ENCODE measurements at places on chromosomes 4 and X.
A peak's percentile ranks its signal among the peaks of the same experiment; 100 is the strongest.

GRCh38 chr4:123438031-123438430, 41.4 kb downstream of the SPRY1 start:
- no peak for DNase-seq

DNA sequence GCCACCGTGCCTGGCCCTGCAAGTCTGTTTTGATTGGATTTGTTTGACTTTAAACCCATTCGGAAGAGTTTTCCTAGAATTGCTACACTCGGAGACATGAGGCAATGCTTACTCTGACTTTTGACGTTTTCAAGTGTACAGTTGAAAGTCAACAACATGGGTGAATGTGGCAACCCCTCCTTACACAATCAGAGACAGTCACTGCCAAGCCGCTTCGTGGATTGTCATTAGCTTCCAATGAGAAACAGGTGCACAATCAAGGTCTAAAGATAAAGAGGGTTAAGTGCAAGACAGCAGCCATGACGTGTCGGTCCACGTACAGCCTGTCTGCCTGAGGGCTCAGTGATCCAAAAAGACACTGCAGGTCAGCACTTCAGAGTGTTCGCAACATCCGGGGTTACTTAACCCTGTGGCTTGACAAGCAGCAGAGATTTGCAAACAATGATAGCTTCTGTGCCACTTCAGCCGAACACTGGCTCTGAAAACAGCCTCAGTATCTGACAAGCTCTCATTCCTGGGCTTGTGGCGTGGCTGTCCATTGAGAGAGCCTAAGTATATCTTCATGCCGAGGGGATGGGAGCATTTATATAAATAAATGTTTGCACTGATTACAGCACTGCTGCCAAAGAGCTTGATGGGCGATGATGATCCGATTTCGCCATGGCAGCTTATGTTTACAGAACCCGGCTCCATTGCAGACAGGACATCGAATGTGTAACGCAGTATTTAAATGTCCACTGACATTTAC, 180.0 kb downstream of the DHRSX start:
- DNase-seq, result no peak

- DNase-seq, result no peak
Observed at GRCh38 chrX:55109306-55109705, 20.5 kb downstream of the PAGE2 start.

GRCh38 chrX:139475432-139475831, 55.1 kb upstream of the F9 start:
- DNase-seq, result no peak

GRCh38 chr4:89737888-89738287, 99.1 kb downstream of the SNCA start:
- no peak for DNase-seq

DNA sequence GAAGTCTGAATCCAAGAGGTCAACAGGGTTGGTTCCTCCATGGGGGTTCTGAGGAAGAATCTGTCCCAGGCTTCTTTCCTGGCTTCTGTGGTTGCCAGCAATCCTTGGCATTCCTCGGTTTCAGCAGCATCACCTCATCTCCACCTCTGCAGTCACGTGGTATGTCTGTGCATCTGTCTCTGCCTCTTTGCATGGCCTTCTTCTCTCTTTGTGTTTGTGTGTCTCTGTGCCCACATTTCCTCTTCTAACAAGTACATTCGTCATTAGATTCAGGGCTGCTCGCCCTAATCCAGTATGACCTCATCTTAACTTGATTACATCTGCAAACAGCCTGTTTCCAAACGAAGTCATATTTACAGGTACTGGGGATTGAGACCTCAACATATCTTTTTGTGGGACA, 114.0 kb downstream of the BCOR start:
- DNase-seq, result no peak

- DNase-seq, result no peak
Observed at GRCh38 chrX:50381729-50382415, 88.8 kb downstream of the DGKK start.

- DNase-seq, result peak; percentile 63
Observed at GRCh38 chrX:47936224-47936939, 67.4 kb downstream of the ZNF182 start.

DNA sequence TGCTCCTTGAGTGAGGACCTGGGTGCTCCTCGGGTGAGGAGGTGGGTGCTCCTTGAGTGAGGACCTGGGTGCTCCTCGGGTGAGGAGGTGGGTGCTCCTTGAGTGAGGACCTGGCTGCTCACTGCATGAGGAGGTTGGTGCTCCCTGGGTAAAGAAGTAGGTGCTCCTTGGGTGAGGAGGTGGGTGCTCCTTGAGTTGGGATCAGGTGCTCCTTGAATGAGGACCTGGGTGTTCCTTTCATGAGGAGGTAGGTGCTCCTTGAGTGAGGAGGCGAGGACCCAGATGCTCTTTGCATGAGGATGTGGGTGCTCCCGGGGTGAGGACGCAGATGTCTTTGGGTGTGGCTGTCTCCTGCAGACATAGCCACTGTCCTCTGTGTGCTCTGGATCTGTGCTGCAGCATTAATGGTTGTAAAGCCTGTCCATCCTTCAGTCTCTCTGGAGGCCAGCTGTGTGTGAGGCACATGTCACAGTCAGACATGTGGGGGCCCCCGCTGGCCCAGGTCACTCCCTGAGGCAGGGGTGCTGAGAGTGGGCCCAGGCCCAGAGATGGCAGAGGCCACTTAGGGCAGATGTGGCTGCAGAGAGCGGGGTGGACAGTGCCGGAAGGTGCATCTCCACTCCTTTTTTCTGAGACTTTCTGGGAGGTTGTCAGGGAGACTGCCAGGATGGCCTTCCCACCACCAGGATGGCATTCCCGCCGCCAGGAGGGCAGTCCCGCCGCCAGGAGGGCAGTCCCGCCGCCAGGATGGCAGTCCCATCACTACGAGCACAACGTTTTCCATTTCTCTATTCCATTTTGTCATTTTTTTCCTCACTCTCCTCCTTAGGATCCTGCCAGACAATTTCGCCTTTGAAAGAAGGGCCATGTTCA, 101.8 kb downstream of the HMX1 start:
- DNase-seq, result peak; percentile 49

DNA sequence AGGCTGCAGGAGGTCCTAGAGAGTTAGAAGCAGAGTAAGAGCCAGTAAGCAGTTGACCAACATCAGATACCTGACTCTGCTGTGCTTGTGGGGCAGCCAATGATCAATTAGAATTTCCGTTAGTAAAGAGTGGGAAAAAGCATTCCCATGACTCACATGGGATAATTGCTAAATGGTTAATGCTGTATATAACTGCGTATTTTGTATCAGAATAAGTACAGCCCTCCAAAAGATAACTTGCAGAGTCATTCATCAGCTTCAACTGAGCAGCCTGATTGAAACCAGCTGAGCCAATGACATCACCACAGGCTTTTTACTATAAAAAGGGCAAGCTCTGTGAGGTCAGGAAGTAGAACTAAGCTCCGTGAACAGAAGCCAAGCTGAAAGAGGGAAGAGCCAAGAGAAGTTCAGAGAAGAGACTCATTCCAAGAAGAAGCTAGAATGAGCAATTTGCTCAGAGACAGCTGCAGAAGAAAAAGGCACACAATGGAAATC, 67.9 kb downstream of the PPP3CA start:
- no peak for DNase-seq

DNA sequence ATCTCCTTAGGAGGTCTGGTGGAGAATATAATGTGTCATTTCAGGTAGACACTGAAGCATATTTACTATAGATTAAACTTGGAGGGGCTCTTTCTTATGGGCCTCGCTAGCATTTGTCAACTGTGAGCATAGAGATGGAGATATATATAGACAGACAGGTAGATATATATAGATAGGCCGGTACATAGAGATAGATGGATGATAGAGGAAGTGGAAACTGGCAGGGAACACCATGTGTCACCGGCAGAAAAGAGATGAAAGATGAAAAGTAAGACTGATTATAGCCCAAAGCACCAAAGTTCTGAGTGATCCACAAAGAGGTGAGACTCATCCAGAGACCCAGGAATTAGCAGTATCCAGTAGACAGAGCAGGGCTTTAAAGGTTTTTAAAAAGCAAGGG, 268.1 kb downstream of the FBXW7 start:
- no peak for DNase-seq

DNA sequence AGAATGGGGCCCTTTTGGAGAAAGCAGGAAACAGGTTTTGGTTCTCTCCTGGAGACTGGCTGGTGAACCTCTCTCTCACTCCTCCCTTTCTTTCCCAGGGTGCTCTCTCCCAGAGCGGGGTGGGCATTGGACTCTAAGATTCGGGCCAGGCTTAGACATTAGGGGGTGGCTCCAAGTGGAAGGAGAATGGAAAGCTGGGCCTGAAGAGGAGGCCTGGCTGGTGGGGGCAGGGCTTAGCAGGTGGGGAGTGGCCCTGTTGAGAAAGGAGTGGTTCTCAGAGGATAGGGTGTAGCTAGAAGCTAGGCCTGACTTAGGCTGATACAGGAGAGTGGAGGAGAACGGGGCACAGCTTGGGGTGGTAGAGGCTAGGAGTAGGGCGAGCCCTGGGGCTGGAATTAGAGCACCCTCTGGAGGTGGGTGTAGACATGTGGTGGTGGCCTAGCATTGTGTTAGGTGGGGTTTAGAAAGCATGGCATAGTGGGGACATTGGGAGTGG, 5.7 kb downstream of the PLP2 start:
- no peak for DNase-seq

GRCh38 chr4:37762294-37762990, 64.0 kb upstream of the PGM2 start:
- DNase-seq, result no peak

GRCh38 chrX:22278375-22278774, 5.7 kb downstream of the CBLL2 start:
- DNase-seq, result no peak

- DNase-seq, result peak; percentile 59
Observed at GRCh38 chrX:112642349-112642748, 37.4 kb downstream of the LHFPL1 start.

DNA sequence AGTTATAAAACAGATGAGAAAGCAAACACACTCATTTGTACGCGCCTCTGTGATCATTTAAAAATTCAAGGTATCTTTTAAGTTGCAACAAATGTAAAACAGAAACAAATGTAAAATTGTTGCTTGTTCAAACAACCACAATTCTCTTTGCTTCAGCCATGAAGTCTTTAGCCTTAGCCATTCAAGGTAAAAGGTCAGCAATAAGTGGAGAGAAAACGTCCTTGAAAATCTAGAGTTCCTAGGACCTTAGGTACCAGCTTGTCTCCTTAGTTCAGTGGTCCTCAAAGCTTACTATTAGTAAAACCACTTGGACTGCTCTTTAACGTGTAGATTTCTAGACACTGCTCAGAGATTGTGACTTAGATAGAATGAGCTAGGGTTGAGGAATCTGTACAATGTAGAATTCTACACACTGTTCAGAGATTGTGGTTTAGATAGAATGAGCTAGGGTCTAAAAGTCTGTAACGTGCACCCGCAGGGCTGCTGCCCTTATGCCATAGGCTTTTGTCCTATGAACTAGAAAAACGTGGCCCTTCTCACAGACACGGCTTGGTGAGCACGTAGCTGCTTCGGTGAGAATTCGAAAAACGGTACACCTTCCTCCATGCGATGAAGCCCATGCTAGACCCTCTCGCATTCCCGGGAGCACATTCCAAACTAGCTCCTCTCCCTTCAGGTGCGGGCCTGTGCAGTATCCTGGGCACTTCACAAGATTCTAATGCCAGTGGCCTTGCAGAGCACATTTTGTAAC, 1.7 kb downstream of the PLAC8 start:
- no peak for DNase-seq

DNA sequence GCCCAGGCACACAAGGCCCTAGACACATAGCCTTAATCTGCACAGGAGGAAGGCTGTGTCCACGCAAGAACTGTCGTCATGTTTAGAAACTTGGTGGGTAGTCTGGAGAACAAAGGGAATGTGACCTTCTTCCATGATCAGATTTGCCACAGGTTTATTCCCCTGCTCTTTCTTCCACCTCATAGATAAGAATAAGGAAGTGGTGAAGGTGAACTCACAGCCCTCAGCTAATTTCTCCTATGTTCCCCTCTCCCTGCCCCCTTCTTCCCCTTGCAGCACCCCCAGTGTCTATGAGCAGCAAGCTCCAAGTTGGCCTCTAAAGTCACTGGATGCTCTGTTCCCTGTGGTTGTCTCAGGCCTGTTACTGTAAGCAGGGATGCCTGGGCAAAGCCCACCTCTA, 39.8 kb upstream of the LAS1L start:
- no peak for DNase-seq

DNA sequence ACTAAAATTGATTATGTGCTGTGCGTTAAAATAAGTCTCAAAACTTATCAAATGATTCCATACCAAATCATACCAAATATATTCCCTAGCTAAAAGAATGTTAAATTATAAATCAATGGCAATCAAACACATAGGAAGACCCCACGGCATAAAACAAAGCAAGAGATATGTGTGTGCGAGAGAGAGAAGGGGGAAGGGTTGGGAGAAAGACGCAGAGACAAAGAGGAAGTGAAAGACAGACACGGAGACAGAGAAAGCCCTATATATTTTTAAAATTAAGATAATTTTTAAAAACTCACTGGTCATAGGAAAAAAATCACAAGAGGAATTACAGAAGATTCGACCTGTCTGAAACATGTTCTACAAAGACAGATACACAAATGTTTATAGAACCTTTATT, 371.4 kb downstream of the NLGN4X start:
- DNase-seq, result no peak

DNA sequence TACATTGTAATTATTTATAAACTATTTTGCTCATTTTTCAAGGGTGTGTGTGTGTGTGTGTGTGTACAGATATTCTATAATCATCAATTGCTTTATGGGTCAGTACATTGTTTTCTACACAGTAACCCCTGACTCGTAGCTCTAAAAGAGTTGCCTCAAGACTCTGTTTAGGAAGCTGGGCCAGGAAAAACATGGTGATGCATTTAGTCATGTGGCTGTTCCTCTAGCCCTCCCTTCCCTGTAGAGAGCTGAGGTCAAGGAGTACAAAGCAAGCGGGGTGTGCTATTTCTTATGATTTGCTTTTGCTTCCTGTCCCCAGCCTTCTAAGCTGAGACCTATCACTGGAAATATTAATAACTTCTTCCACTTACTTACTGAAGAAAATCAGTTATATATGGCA, 34.8 kb upstream of the SPANXD start:
- no peak for DNase-seq

- no peak for DNase-seq
Observed at GRCh38 chr4:157996061-157997028, 176.5 kb downstream of the GASK1B start.

DNA sequence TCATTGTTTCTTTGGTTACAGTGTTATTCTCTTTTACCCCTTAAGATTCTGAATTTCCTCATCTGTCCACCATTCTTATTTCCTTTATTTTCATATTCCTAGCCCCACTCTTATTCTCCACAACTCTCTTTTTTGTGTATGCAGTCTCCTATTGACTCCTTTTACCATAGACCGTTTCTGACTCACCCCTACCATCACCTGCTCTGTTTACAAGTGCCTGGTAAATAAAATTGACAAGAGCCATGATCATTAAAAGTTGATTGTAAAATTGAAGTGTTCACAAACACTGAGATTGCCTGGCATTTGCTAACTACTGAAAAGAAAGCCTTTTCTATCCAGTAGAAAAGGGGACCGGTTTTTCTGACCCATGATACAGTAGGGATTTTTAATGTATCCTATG, 54.4 kb downstream of the MRPL1 start:
- no peak for DNase-seq

GRCh38 chr4:62117886-62118285, 917.8 kb downstream of the ADGRL3 start:
- no peak for DNase-seq

GRCh38 chr4:163681208-163681821, 186.8 kb downstream of the TMA16 start:
- no peak for DNase-seq
